Spinal cord (tissue), 10 donors: ENCODE measurements at places on chromosomes 6 and 20. TPM values are rescaled to one million over a fixed set of nuclear protein-coding genes. Genes with fewer than 3 reads are reported as not detected.
A peak's percentile ranks its signal among the peaks of the same experiment; 100 is the strongest.

C2 gene
- 8.4 TPM for total RNA-seq

DYNLT2 gene
- 4.7 TPM for total RNA-seq

MRPL18 gene
- 42.1 TPM for total RNA-seq

SLC2A10 gene
- total RNA-seq: 31.1 TPM

GRCh38 chr6:118546880-118547218 lies 1.2 kb upstream of the PLN start:
- no peaks in the 10 kb centered on the region for H3K4me1 ChIP-seq
- no peaks in the 10 kb centered on the region for H3K36me3 ChIP-seq
- no peak for DNase-seq
- H3K27me3 ChIP-seq: no peaks in the 10 kb centered on the region
- H3K4me3 ChIP-seq: no peak overlapping the region

GRCh38 chr6:169845426-169846285 lies 94.2 kb downstream of the ERMARD start:
- no peak for DNase-seq
- no peak overlapping the region for H3K4me3 ChIP-seq
- H3K27me3 ChIP-seq: no peaks in the 10 kb centered on the region

DNA sequence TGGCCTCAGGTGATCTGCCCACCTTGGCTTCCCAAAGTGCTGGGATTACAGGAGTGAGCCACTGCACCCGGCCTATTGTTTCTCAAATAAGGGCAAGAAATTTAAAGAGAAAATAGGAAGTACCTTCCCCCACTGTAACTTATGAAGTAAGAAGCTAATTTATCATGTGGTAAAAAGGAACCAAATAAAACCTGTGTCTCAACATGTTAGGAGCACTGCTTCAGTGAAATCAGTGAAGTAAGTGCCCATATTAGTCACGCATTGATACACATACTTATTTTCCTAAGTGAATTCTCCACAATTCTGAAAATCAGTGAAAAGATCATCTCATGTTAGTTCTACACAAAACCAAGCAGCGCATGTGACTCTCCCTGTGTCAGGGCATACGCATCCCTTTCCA lies 14.2 kb upstream of the LPA start:
- H3K4me3 ChIP-seq: no peak overlapping the region
- peaks cover 4% of the 10 kb centered on the region for H3K27me3 ChIP-seq
- no peak overlapping the region for H3K27ac ChIP-seq
- H3K4me1 ChIP-seq: peaks cover 7% of the 10 kb centered on the region
- H3K36me3 ChIP-seq: no peaks in the 10 kb centered on the region
- no peak for DNase-seq

DNA sequence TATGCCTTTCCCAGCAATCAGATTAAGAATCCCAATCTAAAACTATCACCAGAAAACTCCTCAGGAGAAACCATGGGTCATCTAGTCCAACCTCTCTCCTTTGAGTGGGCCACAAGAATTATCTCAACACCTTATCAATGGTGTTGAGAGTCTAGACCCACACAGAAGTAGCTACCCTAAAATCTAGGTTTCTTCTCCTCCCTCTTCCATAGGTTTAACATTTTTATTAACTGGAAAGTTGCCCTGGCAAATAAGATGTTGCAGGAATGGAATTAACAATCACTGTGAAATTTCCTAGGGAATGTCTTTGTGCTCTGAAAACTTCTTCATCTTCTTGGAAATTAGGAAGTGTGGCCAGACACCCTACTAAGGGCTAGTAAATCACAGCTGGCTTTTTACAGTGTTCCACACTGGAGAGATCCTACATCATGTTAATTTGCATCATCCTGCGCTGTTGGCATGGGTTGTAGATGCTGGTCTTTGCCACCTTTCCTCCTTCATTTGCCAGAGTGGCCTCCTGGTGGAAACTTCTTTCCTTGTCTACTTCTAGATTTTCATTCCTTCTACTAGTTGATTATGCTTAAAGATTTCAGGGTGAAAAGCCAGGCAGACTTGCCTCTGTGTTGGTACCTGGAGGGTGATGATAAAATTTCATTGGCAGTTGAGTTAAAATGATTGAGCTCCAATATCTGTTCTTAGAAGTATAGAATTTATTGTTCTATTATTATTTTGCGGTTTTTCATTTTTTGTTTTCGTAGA lies 2.7 kb downstream of the TNFAIP3 start:
- peaks cover under 1% of the 10 kb centered on the region for H3K36me3 ChIP-seq
- H3K27ac ChIP-seq: no peak overlapping the region
- DNase-seq: no peak
- H3K4me1 ChIP-seq: peaks cover 17% of the 10 kb centered on the region
- peaks cover 3% of the 10 kb centered on the region for H3K27me3 ChIP-seq

- no peaks in the 10 kb centered on the region for H3K27me3 ChIP-seq
- no peak overlapping the region for H3K27ac ChIP-seq
- H3K4me3 ChIP-seq: no peak overlapping the region
Measured at GRCh38 chr6:115363379-115363778, 697.3 kb downstream of the FRK start.

- H3K4me3 ChIP-seq: peak overlapping the region; percentile 77
- H3K36me3 ChIP-seq: peaks cover 5% of the 10 kb centered on the region
- peak overlapping the region; percentile 69 for H3K27ac ChIP-seq
- peaks cover 9% of the 10 kb centered on the region for H3K4me1 ChIP-seq
Measured at GRCh38 chr6:34791164-34791700, 651 bp upstream of the BLTP3A start.

DNA sequence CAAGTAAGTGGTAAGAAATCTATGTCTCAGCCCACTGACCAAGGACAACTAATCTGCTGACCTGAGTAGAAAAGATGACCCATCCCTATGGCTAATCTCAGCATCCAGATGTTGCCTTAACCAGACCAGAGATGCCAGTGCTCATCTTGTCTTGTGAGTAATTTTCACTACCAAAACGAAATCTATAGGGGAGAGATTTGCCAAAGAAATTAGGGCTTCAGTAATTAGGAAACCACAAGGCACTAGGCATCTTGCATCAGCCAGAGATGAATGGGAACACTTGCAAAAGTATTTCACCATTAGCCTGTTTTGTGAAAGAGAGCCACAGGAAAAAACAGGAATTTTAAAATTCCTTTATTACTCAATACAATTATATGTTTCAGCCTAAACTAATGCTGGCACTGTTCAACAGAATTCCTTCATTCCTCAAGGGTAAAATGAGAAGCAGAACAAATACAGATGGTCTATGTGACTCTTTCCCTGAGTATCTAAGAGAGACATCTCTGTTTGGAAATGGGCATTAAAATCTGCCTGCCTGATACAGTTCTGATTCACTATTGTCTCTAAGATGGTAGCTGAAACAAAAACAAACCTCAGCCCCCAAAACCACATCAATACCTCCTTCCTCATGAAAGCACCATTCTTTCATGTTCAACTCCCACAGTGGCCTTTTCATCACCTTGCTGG lies 87.8 kb downstream of the GMDS start:
- no peak overlapping the region for H3K27ac ChIP-seq
- H3K4me3 ChIP-seq: no peak overlapping the region
- no peaks in the 10 kb centered on the region for H3K4me1 ChIP-seq

DNA sequence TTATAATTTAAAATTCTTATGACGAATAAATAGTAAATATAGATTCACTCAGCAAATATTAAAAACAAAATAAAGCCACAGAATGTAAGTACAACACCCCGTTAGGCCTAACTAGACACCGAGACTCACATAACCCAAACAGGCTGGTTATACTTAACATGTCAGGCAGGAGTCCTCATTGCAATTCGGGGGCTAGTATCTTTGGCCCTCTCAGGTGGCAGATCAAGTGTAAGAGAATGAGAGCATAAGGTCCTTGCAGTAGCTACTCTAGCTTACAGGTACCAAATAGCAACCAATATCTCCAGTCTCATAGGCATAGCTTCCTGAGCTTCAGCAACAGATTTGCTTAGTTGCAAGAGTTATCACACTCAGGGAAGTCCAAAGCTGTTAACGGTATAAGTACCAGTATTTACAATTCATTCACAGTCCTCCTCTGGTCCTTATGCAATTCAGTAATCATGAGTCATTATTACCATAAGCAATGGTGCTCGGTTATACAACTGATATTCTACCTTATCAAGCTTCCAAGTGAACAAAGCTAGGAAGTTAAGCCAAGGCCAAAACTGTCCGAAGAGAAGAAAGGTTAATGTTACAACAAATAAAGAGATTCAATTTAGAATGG lies 20.1 kb downstream of the REV3L start:
- H3K36me3 ChIP-seq: peaks cover 3% of the 10 kb centered on the region
- no peak overlapping the region for H3K27ac ChIP-seq
- no peaks in the 10 kb centered on the region for H3K27me3 ChIP-seq

DNA sequence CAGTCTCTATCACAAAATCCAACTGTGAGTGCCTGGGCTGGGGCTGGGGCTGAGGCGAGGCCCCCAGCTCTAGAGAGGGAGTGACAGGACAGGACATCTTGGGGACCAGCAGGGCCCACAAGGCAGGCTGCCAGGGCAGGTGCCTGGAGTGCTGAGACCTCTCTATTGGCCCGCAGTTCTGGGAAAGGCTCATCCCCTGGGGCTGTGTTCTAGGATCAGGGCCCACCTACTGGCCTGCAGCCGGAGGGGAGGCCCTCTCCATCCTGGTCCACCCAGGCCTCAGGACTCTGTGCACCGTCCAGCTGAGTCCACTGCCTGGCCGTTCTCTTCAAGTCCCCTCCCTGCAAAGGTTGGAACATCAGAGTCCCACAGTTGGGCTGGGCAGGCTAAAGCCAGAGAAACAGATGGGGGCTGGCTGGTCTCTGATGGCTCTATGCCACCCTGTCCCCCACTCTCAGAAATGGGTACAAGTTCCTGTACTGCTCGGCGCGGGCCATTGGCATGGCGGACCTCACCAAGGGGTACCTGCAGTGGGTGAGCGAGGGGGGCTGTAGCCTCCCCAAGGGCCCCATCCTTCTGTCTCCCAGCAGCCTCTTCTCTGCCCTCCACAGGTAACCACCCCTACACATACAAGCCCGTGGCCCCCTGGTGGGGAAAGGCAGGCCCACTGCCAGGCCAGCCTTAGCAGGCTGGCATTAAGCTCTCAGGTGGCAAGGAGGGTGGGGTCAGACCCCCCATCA lies 9.0 kb downstream of the EMILIN3 start:
- peaks cover 22% of the 10 kb centered on the region for H3K36me3 ChIP-seq
- no peaks in the 10 kb centered on the region for H3K27me3 ChIP-seq
- H3K4me1 ChIP-seq: peaks cover 6% of the 10 kb centered on the region
- DNase-seq: no peak
- no peak overlapping the region for H3K4me3 ChIP-seq
- H3K27ac ChIP-seq: no peak overlapping the region

DNA sequence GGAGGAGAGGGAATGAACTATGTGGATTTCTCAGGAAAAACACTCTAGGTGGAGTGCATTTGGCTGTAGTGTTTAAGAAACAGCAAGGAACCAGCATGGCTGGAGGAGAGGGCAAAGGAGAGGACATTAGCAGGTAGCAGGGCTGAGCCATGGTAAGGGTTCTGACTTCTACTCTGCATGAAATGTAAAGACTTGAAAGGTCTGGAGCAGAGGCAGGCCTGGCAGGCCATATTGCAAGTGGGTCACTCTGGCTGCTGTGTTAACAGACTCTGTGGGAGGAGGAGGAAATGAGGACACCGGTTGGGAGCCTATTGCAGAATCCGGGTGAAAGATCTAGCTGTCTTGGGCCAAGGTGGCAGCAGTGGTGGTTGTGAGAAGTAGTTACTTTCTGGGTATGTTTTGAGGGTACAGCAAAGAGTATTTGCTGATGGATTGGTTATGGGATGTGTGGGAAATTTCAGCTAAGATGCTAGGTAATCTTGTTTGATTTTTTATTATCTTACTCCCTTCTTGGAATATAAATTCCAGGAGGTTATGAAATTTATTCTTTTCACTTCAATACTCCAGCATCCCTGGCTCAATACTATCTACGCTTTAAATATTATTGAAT lies 115.9 kb upstream of the BCLAF1 start:
- no peak overlapping the region for H3K27ac ChIP-seq
- H3K27me3 ChIP-seq: no peaks in the 10 kb centered on the region
- no peaks in the 10 kb centered on the region for H3K4me1 ChIP-seq

DNA sequence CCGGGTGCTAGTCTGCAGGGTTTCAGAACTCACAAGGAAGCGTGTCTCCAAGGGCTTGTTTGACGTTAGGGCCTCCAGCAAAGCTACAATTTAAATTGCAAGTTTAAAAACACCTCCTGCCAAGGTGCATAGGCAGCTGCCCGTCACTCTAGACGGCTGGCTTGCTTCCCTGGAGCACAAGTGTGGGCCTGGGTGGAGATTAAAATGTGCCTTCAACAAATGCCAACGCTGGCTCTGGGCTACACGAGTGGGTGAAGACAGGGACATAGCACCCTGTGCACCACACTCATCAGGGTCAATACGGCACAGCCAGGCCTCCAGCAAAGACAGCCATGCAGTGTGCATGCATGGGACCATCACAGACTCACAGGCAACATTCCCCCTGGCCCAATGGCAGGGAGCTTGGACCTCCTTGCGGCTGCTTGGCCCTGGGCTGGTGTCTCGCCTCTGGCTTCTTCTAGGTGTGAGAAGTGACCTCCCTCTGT lies 48.4 kb upstream of the FRMD1 start:
- H3K4me1 ChIP-seq: peaks cover 16% of the 10 kb centered on the region
- H3K36me3 ChIP-seq: peaks cover 4% of the 10 kb centered on the region
- no peaks in the 10 kb centered on the region for H3K27me3 ChIP-seq
- no peak for DNase-seq

- no peak overlapping the region for H3K27ac ChIP-seq
- no peak for DNase-seq
- no peak overlapping the region for H3K4me3 ChIP-seq
Measured at GRCh38 chr6:154070657-154071056, 31.6 kb downstream of the OPRM1 start.

- H3K4me1 ChIP-seq: no peaks in the 10 kb centered on the region
- peak overlapping the region; percentile 17 for H3K27ac ChIP-seq
- no peak overlapping the region for H3K4me3 ChIP-seq
- H3K36me3 ChIP-seq: peaks cover 19% of the 10 kb centered on the region
Measured at GRCh38 chr6:152129691-152130151, 322.2 kb downstream of the ESR1 start.

DNA sequence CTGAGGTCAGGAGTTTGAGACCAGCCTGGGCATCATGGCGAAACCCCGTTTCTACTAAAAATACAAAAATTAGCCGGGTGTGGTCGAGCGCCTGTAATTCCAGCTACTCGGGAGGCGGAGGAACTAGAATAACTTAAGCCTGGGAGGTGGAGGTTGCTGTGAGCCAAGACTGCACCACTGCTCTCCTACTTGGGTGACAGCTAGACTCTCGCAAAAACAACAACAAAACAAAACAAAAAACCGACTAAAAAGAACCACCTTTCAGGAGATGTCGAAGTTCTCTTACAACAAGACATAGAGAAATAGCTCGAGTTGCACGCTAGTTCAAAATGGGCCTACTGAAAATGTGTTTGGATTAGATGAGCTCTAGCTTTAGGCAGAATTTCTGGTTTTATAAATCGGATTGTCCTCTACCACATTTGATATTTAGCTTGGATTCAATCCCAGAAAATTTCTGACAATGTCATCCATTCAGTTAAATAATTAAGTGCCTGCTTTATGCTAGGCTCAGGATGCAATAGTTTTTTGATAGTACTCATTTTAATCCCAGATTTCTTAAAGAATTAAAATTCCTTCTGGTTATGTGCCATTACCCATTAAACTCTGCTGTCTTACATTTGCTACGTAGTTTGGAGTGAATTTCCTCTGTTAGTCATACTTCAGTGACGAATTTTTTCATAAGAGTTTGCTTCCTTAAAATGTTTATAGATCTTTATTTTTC lies 137.5 kb upstream of the SHLD1 start:
- no peak for DNase-seq
- peaks cover 4% of the 10 kb centered on the region for H3K4me1 ChIP-seq
- no peaks in the 10 kb centered on the region for H3K27me3 ChIP-seq
- H3K36me3 ChIP-seq: no peaks in the 10 kb centered on the region
